ENCODE measurements at places on chromosomes 6 and 20. TPM values are rescaled to one million over a fixed set of nuclear protein-coding genes. Genes with fewer than 3 reads are reported as not detected.

DNA sequence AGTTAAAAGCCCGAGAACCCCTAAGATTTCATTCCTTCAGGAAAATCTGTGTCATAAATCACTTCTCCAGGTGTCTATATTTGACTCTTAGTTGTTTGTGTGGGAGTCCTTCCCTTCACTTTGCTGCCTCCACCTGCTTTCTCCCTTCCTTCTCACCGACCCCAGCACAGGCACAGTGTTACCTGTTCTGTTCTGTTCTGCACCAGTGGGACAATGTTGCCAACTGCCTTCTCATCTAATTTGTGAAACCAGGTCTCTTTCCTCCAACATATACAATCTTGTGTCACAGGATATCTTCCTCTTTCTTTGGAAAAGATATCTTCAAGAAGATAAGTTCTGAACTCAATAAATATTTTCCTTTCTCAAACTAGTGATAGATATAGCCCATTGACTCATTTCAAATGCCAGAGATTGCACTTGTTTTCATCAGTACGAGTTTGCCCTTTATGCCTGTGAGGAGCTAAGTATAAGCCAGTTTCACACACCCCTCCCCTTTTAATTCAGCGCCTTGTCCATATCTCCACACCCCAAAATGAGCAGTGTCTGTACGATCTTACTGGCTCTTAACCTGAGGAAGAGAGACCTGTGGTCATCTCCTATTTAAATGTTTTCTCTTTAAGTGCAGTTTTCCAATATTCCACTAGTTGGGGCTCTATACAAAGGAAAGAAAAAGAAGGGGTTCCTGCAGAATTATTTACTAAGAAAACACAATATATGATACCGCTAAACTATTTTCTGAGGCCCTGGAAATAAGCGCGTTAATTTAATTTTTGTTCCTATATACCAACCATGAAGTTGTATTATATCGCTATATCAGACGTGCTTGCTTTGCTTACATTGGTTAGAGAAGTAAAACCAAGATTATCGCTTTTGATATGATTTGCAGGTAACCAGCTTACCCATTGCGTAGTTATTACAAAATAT, 81.6 kb upstream of the PREP start:
- H3K27me3 ChIP-seq, result peaks cover 14% of the 10 kb centered on the region
- H3K4me3 ChIP-seq, result no peak overlapping the region
- H3K27ac ChIP-seq, result no peak overlapping the region
- peak; percentile 52 for DNase-seq

GRCh38 chr20:24675651-24676352, 206.4 kb downstream of the SYNDIG1 start:
- H3K27ac ChIP-seq, result no peak overlapping the region
- no peak overlapping the region for H3K4me3 ChIP-seq
- no peaks in the 10 kb centered on the region for H3K36me3 ChIP-seq
- no peak for DNase-seq

- H3K36me3 ChIP-seq, result peaks cover 16% of the 10 kb centered on the region
- no peak overlapping the region for H3K4me3 ChIP-seq
- no peak overlapping the region for H3K27ac ChIP-seq
These were observed 78.0 kb upstream of the TMEM181 start for GRCh38 chr6:158481690-158482473.

- H3K4me1 ChIP-seq, result peaks cover 18% of the 10 kb centered on the region
- no peak for DNase-seq
- H3K27ac ChIP-seq, result peak overlapping the region; percentile 45
- no peaks in the 10 kb centered on the region for H3K27me3 ChIP-seq
- H3K36me3 ChIP-seq, result no peaks in the 10 kb centered on the region
- no peak overlapping the region for H3K4me3 ChIP-seq
These were observed 5.1 kb upstream of the KIAA0408 start for GRCh38 chr6:127464161-127464880.

DNA sequence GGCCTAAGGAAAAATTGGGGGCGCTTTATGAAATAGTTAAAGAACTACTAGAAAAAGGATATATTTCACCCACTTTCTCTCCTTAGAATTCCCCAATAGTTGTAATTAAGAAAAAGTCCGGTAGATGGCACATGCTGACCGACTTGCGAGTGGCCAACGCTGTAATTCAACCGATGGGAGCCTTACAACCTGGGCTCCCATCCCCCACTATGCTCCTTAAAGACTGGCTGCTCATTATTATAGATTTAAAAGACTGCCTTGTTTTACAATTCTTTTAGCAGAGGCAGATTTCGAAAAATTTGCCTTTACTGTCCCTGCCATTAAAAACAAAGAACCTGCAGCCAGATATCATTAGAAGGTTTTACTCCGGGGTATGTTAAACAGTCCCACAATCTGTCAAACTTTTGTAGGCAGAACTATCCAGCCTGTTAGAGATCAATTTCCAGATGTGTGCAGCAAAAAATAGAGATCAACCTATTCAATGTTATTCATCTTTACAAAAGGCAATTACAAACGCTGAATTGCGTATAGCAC, 58.5 kb upstream of the PRSS16 start:
- H3K36me3 ChIP-seq, result no peaks in the 10 kb centered on the region
- peaks cover 3% of the 10 kb centered on the region for H3K4me1 ChIP-seq
- DNase-seq, result peak; percentile 89
- H3K27ac ChIP-seq, result no peak overlapping the region
- H3K27me3 ChIP-seq, result peaks cover 20% of the 10 kb centered on the region
- peak overlapping the region; percentile 40 for H3K4me3 ChIP-seq

DNA sequence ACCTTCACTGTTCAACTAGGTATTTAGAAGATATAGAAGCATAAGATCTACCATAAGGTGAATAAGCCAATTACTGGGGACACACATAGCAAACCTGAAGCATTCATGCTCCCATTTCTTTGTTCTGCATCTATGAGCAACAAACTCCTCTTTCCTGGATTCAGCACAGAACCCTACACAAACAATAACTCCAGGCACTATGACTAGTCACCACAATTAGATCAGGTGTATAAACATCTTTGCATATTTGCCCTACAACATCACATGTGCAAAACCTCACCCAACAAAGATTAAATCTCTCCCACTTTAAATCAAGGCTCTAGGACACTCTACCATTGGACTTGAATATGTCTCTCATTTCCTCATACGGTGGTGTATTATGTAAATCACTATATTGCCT, 652.3 kb downstream of the EPHA7 start:
- no peak overlapping the region for H3K4me3 ChIP-seq
- no peak overlapping the region for H3K27ac ChIP-seq
- no peaks in the 10 kb centered on the region for H3K27me3 ChIP-seq
- no peaks in the 10 kb centered on the region for H3K4me1 ChIP-seq

RGL2 gene
- 61.8 TPM for total RNA-seq

- H3K36me3 ChIP-seq, result no peaks in the 10 kb centered on the region
- H3K27me3 ChIP-seq, result no peaks in the 10 kb centered on the region
These were observed 12.8 kb upstream of the MYMX start for GRCh38 chr6:44203955-44204354.

- H3K4me3 ChIP-seq, result no peak overlapping the region
- DNase-seq, result no peak
- no peaks in the 10 kb centered on the region for H3K36me3 ChIP-seq
These were observed 51.6 kb upstream of the FAM83D start for GRCh38 chr20:38874460-38875174.

GRCh38 chr6:150492507-150492906, 107.2 kb upstream of the PLEKHG1 start:
- peak; percentile 7 for DNase-seq
- H3K4me3 ChIP-seq, result no peak overlapping the region
- no peaks in the 10 kb centered on the region for H3K36me3 ChIP-seq

DNA sequence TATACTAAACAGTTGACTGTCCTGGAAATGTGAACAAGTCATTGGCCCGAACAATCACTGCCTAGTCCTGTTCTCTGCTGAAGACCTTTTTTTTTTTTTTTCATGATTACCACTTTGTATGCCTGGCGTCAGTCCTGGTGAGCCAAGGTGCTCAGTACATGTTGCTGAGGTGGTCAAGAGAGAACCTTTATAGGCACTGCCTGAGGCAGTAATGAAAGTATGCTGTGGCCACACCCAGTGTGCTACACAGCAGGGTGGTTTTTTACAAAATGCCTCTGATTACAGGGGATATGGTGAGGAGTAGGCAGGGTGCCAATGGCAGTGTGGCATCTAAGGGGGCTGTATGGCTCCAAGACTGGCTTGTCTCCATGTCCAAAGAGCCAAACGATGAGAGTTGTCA, 135.1 kb upstream of the ENPP5 start:
- H3K27ac ChIP-seq, result no peak overlapping the region
- H3K4me3 ChIP-seq, result no peak overlapping the region

- H3K4me3 ChIP-seq, result no peak overlapping the region
- no peaks in the 10 kb centered on the region for H3K36me3 ChIP-seq
- no peak for DNase-seq
These were observed 199.0 kb upstream of the KCNG1 start for GRCh38 chr20:51221791-51222408.

SLC22A16 gene
- total RNA-seq, result not detected

- H3K27ac ChIP-seq, result no peak overlapping the region
- no peaks in the 10 kb centered on the region for H3K36me3 ChIP-seq
- no peaks in the 10 kb centered on the region for H3K27me3 ChIP-seq
- DNase-seq, result no peak
These were observed 8.3 kb upstream of the KIF25 start for GRCh38 chr6:167988945-167989841.
